M059J (cell line): ENCODE measurements at places on chromosomes 12 and 14. TPM values are rescaled to one million over a fixed set of nuclear protein-coding genes. Genes with fewer than 3 reads are reported as not detected.
A peak's percentile ranks its signal among the peaks of the same experiment; 100 is the strongest.

- DNase-seq = no peak
These were observed 524.8 kb downstream of the FUT8 start for GRCh38 chr14:65937079-65937959.

Gene TM9SF1
- 132 and 141 TPM in 2 replicates for total RNA-seq

GRCh38 chr14:103600503-103600902 is 28.5 kb upstream of the KLC1 start:
- DNase-seq = no peak

DNA sequence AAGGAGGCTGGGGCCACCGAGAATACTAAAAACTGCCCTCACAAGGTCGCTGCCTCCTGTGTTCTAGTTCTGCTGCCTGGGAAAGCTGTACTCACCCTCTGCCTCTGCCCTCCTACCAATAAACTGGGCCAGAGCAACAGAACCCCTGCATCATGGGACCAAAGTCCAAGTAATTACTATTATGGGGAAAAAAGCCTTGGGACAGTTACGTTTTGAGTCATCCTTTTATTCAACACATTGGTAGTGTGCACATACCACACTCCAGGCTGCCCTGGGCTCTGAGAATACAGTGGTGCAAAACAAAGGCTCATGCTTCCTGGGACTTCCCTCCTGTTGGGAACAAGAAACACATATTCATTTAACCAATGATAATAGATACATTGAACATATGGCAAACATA is 49.0 kb downstream of the CACNA1C start:
- DNase-seq = peak; percentile 28

DNA sequence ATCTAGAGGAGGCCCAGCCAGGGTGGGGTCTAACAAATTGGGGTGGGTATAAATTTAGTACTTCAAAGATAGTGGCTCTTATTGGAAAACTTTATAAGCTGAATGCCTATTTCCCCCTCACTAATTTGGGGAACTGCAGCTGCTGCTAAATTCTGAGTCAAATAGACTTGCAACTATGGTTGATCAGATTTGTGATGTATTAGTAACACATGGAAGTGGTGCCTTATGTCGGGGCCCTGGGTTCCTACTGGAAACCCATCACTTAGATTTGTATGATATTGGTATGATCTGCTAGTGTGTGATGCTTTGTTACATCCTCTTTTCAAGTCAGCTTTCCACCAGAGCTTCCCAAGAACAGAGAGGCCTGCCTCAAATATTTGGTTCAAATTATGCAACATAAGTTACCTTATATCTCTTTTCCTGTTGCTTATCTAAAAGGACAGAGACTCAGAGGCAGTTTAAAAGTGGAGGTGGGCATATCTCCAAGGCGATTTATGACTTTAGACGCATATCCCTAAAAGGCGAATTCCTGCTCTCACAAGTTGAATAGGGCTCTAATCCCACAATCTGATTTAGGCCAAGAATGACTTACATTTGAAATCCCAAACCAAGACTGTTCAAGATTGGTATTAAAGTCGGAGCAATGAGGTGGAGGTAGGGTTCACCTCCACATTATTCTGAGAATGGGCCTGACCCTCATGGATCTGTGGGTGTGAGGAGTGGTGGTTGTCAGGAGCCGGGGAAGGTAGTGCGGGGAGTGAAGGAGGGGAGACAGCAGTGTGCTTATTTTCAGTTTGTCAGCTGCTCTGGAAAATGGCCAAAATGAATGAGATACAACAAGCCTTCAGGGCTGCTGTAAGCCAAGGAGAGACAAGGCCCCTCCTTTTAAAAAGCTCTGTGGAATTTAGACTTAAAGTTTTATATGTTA is 425.8 kb downstream of the RAD51B start:
- peak; percentile 84 for DNase-seq

- DNase-seq = no peak
These were observed 466.9 kb upstream of the STXBP6 start for GRCh38 chr14:25516838-25517237.

DNA sequence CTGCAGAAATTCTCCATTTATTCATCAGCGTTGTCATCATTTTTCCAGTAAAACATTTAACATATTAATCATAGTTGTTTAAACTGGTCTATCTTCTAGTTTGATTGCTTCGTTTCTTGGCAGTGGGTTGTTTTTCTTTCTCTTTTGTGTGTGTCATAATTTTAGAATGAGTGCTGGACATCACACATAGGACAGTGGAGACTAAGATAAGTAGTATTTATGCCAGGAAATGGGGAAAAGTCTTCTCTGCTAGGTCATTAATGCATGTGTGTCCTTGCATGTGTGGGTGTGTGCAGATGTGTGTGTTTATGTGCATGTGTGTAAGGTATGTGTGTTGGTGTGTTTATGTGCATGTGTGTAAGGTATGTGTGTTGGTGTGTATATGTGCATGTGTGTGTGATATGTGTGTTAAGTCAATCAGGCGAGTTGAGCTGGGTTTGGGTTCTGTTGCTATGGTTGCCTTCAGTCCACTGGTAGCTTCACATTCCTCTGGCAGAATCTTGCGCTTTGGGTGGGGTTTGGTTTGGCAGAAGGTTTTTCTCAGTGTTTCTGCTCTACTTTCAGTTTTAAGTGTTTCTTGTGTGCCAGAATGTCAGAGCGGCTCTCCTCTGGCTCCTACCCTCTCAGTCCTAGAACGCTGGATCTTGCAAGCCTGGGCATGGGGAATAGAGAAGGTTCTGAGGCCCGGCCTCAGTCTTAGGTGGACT is 7.8 kb upstream of the ADGRD1 start:
- DNase-seq = no peak

Gene HRK
- not detected in 2 replicates for total RNA-seq

Gene CCDC184
- total RNA-seq = 0.12 TPM in 1 of 2 replicates, not detected in the other

DNA sequence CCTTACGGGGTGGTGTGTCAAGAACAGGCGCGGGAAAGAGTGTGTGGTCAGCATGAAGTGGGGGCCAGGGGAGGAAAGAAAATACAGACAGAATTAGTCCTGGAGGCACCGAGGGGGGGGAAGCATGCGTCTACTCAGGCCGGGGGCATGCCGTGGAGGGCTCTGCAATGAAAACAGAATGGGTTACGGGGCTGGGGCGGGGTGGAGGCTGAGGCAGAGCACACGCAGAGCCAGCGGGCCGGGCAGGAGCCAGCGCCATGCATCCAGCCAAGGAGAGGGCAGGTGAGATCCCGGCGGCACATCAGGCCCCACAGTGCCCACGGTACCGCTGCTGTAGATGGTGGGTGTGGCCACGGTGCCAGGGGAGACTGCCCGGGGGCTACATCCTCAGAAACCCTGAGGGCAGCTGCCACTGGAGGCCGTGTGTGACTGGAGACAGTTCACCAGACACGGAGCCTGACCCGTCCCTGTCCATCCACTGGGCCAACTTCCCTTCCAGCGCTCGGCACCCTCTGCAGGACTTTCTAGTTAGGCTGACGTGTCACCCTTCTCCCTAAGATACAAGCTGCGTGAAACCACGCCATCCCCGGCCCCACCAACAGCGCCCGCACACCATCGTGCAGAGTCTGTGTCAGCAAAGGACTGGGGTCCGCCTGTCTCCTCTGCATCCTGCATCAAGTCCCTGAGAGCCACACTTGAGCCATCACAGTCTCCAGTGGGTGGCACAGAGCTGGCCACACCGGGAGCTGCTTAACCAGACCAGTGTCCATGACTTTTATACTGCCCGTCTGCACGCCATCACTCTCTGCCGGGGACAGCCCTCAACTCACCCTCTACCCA is 87.4 kb downstream of the PIWIL1 start:
- DNase-seq = no peak

GRCh38 chr14:87076146-87076545 is 916.8 kb downstream of the GALC start:
- no peak for DNase-seq

Gene GLIPR1L1
- total RNA-seq = not detected in 2 replicates

DNA sequence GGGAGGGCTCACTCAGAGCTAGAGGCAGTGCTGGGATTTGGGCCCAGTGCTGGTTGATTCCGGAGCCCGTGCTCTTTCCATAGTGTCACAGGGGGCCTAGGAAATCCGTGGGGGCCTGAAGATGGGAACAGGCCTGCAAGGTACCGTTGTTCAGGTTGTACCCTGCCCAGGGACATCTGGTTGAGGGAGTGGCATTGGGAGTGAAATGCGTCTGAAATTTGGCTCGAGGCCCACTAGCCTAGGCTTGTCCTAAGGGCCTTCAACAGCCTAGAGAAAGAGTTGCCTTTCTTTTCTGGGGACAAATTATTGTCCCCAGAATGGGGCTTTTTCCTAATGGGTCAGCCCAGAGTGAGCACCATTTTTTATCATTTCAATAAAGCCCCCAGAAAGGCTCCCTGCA is 26.4 kb upstream of the FAM222A start:
- no peak for DNase-seq

- peak; percentile 43 for DNase-seq
These were observed 1.5 kb downstream of the RILPL1 start for GRCh38 chr12:123532019-123532418.

Gene TTC7B
- total RNA-seq = 10.6 and 18.0 TPM in 2 replicates

- DNase-seq = peak; percentile 32
These were observed 26.9 kb downstream of the TBX3 start for GRCh38 chr12:114656906-114657596.

Gene CATSPERB
- not detected in 2 replicates for total RNA-seq

DNA sequence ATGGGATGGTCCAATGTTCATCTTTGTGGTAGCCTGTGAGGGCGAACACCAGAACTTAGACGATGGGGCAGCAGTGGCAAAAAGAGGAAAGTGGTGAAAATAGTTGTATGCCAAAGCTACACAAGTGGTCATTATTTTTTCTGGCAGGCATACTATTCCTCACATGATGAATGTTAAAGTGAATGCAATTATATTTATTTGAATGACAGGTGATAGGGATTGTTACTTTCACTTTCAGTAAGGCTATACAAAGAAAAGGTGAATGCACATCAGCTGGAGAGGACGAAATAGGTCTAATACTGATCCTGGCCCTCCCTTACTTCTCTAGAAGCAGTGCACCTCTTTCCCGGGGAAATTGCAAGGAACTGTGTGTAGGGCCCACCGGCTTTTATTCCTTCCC is 470.1 kb downstream of the TMTC2 start:
- no peak for DNase-seq

Gene DAO
- not detected in 2 replicates for total RNA-seq

Gene NRL
- total RNA-seq = 1.3 and 4.9 TPM in 2 replicates

- peak; percentile 93 for DNase-seq
These were observed 111.2 kb upstream of the TMCC3 start for GRCh38 chr12:94761559-94761958.

Gene GYS2
- not detected in 2 replicates for total RNA-seq

DNA sequence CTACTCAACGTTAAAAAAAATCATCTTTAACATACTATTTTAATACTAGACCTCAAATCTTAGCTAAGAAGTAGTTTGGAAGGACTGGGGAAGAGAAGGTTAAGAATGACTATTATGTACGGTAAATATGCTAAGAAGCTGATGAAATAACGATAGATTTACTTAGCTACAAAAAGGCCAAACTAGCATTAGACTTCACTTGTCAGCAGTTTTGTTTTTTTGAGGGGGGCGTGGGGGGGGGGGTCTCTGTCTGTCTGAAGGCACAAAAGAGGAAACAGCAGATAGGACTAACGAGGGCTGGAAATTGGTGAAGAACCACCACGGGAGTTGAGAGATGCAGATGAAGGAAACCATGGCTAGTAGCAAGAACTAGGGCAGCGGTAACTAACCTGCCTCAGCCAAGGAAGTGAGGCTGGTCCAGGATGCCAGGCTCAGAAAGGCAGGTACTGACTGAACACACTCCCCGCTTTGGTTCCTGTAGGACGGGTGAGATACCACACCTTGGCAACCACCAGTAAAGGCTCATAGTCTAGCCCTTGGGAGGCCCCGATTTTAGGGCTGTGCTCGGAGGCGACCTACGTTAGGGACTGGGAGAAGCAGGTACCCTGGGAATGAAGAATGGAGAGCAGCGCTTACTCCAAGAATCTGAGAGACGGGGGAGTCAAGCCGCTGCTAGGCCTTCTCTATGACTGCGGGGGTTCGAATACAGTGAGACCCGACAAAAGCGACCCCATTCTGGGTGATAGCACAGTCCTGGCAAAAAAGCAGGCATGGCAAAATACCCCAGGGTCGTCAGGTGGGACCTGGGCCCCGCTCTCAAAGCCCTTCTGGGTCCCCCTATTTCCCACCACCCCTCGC is 675 bp downstream of the NEDD8 start:
- DNase-seq = no peak

Gene ENDOU
- not detected in 2 replicates for total RNA-seq

- no peak for DNase-seq
These were observed 7.9 kb downstream of the B4GALNT3 start for GRCh38 chr12:467591-467990.

DNA sequence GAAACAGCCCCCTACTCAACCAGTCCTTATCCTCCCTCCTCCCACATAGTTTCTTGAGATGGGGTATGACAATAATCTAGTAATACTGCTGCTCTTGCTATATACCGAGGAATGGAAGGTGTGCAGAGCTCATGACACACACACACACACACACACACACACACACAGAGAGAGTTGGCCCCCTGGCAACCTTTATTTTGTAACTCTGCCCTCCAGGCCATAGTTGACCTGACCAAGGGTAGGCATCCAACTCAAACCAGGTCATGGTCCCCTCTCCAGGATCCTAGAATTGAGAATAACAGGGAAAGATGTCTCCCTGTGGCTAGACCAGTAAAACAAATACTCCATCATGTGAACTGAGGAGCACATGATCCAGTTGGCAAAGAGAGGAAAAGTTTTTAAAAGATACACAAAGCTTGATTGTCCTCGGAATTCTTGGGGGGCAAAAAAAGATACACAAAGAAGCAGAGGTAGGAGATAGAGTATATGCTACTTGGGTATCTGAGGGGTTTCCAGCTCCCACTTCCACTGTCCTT is 11.3 kb downstream of the ERO1A start:
- DNase-seq = no peak

Gene TBX5
- not detected in 2 replicates for total RNA-seq

GRCh38 chr12:131603939-131604795 is 106.7 kb upstream of the SFSWAP start:
- DNase-seq = no peak

Gene SP1
- 26.2 and 41.5 TPM in 2 replicates for total RNA-seq
